Inflammatory macrophage (primary cell): ENCODE measurements at places on chromosomes 7 and 10.

DNA sequence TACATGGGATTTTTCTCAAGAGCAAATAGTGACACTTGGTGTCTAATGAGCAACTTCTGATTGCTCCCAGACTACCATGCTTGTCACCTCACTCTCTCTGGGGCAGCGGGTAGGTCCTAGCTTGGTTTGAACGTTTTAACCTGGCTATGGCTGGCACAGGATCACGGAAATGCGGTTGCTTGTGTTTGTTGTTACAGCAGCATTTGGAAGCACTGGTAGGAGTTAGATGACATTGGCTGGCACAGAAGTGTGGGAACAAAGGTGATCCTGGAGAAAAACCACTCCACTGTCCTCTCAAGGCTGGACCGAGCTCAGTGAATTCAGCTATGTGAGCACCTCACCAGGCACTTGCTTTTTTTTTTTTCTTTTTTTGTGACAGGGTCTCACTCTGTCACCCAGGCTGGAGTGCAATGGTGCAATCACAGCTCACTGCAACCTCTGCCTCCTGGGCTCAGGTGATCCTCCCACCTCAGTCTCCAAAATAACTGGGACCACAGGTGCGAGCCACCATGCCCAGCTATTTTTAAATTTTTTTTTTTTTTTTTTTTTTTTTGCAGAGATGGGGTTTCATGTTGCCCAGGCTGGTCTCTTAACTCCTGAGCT, 3.5 kb upstream of the PFKFB3 start:
- DNase-seq: no peak

GRCh38 chr10:103512591-103513379, 19.3 kb downstream of the NEURL1 start:
- DNase-seq: no peak

DNA sequence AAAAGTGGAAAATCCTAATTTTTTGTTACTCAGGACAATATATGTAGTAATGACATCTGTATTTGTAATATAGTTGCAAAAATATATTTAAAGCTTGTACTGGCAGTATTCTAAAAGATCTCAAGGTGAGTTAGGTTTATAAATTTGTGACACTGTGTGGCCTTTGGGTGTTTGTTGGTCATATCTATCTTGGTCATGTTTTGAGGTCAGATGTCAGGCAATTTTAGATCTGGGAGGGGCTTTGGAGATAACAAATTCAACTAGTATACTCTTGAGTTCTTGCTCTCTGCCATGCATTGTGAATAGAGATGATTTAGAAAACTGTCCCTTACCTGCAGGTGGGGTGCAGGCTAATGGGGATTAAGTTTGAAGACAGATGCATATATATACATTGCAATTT, 3.1 kb downstream of the TBC1D12 start:
- DNase-seq: no peak

- no peak for DNase-seq
These were observed 28.0 kb upstream of the CABCOCO1 start for GRCh38 chr10:61634746-61635145.

- no peak for DNase-seq
These were observed 13.0 kb downstream of the AOAH start for GRCh38 chr7:36711256-36711655.

DNA sequence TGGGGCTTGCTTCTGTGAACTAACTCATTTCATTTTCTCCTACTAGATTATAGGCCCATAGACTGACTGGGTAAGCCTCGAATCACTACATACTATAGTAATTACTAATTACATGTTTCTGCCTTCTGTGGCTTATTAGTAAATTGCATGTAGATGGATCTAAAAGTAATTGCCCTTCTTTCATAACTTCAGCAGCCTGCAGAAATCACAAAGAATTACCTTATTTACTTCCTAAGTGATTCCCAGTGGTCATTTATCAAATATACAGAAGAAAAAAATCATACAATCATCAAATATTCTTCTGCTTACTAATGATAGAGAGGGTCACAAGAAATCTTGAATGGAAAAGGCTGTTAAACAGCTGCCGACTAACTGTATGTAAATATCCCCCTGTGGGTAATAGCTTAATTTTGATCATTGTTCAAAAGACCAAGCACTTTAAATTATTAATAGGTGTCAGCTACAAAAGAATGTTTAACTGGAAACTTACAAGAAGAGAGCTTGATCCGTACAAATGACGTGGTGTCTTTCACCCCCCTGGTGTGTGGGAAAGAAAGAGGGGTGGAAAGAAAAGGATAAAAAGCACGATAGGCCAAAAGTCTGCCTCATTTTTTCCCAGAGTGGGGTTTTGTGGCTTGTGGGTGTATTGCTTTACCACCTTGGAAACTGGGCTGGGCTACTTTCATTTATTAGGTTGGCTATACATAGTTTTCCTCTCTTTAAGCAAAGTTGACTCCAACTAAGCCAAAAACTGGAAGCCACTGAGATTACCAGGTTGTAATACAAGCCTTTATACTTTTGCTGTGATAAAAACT, 361.8 kb upstream of the ZMIZ1 start:
- no peak for DNase-seq

GRCh38 chr10:76632767-76633051, 1004.9 kb downstream of the KCNMA1 start:
- DNase-seq: no peak

DNA sequence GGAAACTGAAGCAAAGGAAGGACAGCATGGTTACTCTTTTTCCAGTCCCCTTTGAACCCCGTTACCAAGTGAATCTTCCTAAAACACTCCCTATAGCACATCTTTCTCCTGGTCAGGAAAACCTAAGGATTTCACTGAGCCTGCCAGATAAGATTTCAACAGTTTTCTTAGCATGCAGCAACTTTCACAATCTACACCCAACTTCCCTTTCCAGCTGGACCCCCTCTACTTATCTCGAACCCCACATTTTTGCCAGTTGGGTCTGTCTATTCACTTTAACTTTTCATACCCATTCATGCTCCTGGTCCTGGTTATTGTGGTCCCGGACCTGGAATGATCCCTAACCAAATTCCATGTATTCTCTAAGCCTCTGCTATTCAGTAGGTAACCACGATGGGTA, 14.9 kb upstream of the CPVL start:
- DNase-seq: no peak

GRCh38 chr7:36638586-36639263, 85.6 kb downstream of the AOAH start:
- DNase-seq: no peak

DNA sequence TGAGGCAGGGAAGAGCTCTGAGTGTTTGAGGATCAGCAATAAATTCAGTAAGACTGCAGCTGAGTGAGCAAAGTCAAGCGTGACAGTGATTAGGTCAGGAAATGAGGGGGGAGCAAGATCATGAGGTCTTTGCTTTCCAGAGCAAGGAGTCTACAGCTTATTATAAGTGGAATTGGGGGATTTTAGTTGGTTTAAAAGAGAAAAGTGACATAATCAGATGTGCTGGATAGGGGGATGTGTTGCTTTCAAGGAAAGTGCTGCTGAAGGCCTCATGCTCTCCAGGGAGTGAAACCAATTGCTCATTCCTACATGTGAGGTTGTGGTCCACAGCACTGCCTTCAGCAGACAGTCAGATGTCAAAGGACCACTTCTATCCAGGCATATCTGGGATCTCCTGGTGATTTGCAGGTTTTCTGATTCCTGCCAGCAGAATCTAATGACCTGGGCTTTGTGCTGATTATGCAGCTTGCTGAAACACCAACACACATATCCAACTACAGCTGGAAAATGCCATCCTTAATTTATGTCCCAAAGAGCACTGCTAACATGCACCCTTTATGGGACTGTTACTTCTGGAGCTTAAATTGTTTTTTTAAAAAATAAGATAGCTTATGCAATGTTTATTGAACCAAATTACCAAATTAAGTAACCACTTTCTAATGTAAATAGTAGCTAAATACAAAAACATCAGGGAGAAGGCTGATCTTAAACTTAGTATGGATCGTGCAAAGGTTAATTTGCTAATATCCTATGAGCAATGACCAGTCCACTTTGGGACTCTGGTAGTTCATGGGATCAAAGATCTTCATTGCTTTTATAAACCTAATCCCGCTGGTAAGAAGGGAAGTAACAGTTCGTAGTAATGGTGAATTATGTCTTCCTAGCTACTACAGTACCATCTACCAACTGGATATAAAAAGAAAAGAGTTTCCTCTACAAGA, 607.6 kb downstream of the KCNMA1 start:
- DNase-seq: peak; percentile 7

- DNase-seq: peak; percentile 55
These were observed 8.5 kb downstream of the CPED1 start for GRCh38 chr7:120996988-120997345.

DNA sequence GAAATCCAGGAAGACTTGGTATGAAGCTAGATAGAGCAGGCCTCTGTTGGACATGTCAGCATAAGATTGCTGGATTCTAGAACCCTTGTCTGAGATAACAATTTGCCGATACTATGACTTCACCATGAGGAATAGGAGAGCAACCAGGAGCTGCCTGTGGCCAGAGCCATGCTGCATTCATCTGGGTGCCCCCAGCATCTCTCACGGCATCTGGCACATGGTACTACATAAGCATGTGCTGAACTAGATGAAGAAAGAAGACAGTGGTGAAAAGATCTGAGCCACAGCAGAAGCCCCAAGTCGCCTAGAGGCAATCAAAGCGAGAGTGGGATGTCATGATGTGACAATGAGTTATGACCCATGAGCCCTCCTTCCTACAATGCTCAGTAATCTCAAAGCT, 19.5 kb downstream of the GOT1 start:
- DNase-seq: no peak

DNA sequence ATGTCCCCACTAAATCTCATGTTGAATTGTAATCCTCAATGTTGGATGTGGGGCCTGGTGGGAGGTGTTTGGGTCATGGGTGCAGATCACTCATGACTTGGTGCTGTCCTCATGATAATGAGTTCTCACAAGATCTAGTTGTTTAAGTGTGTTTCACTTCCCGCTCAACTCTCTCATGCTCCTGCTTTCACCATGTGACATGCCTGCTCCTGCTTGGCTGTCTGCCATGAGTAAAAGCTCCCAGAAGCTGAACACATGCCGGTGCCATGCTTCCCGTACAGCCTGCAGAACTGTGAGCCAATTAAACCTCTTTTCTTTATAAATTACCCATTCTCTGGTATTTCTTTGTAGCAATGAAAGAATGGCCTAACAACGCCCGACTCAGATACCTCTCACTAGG, 6.2 kb upstream of the PSTK start:
- peak; percentile 64 for DNase-seq

- DNase-seq: no peak
These were observed 252.5 kb downstream of the PAXIP1 start for GRCh38 chr7:154750353-154750801.

GRCh38 chr10:4501306-4501705, 324.7 kb upstream of the AKR1E2 start:
- DNase-seq: no peak

DNA sequence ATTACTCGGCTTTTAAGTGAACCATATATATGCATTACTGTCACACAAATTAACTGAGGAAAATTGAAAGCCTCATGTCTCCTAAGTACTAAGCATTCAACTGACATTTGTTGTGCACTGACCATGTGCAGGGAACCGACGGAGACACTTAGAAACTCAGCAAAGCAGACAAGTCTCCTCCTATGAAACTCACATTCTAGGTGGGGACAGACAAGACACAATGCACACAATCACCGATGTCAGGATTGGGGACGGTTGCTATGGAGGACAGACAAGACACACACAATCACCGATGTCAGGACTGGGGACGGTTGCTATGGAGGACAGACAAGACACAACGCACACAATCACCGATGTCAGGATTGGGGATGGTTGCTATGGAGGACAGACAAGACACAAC, 134.0 kb downstream of the PTPRN2 start:
- no peak for DNase-seq

- peak; percentile 53 for DNase-seq
These were observed 14.0 kb upstream of the ZNF273 start for GRCh38 chr7:64888901-64889685.

DNA sequence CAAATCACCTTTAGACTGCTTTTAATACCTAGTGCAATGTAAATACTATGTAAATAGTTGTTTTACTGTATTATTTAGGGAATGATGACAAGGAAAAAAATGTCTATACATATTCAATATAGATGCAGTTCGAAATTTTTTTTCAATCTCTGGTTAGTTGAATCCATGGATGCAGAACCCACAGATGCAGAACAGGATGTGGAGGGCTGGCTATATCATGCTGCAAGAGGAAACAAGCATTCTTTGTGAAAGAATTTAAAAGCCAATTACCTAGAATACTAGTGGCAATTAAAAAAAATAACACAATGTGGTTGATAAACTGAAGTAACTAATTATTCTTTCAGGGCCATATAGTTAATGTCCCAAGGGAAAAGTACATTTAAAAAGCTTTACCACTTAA, 170.4 kb downstream of the ZNF438 start:
- no peak for DNase-seq

DNA sequence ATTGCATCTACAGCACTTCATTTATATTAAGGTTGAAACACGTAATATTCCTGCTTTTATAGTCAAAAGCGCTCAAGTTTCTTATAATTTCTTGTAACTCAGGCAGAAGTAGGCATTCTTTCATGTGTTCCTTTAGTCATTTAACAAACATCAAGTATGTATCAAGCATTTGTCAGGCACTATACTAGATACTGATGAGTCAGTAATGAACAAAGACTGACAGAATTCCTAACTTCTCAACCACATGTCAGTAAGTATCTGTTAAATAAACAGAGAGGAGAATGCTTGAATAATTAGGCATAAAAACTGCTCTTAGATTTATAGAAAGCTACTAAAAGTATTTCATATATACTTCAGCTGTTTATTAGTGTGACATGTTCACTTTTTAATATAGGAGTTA, 9.9 kb downstream of the CRPPA start:
- DNase-seq: no peak

- DNase-seq: no peak
These were observed 16.7 kb downstream of the LIPF start for GRCh38 chr10:88680958-88681357.

DNA sequence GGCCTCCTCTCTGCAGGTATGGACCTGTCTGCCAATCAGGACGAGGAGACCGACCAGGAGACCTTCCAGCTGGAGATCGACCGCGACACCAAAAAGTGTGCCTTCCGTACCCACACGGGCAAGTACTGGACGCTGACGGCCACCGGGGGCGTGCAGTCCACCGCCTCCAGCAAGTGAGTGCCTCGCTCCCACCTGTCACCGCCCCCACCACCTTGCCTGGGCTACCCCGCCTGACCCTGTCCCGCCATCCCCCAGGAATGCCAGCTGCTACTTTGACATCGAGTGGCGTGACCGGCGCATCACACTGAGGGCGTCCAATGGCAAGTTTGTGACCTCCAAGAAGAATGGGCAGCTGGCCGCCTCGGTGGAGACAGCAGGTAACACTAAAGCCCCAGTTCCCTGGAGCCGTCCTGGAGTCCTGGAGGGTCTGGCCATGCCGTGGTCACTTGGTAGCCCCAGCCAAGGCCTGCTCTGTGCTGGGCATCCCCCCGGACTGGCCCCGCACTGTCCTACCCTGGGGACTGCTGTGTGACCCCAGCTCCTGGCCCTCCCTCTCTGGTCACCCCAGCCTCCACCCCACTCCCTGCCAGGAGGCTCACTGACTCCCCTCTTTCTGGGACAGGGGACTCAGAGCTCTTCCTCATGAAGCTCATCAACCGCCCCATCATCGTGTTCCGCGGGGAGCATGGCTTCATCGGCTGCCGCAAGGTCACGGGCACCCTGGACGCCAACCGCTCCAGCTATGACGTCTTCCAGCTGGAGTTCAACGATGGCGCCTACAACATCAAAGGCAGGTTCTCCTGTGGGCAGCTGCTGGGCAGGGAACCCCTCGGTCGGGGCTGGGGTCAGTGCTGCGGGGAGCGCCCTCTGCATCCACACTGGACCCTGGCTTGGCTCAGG, 178.0 kb downstream of the RNF216 start:
- no peak for DNase-seq
